ENCODE measurements at places on chromosomes 2 and 18. TPM values are rescaled to one million over a fixed set of nuclear protein-coding genes. Genes with fewer than 3 reads are reported as not detected.

- no peak for DNase-seq
Observed at GRCh38 chr18:60267391-60268058, 105.0 kb downstream of the MC4R start.

CD207 gene
- not detected for total RNA-seq

SLC9A4 gene
- 0.08 TPM for total RNA-seq

CRYGC gene
- total RNA-seq, result not detected

DNA sequence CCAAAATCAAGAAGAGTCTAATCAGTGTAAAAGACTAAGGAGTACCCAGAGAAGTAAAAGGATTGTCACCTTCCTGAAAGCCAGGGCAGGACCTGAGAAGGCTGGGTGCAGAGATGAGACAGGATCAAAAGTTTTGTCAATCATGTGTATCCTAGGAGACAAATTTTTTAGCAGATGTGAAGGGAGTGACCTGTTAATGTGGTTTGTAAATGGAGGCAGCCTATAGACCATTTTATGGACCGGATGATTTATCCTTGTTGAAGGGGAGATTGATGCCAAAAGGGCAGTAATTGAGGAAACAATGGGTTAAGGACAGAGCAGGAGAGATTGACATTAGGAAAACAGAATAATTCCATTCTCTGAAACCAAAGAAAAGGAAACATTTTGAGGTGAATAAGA is 813 bp downstream of the NDC80 start:
- no peak for DNase-seq

GORASP2 gene
- 61.2 TPM for total RNA-seq

- DNase-seq, result no peak
Observed at GRCh38 chr2:20917287-20917660, 94.4 kb upstream of the LDAH start.

- no peak for DNase-seq
Observed at GRCh38 chr18:41532344-41533086, 422.5 kb upstream of the PIK3C3 start.

DNA sequence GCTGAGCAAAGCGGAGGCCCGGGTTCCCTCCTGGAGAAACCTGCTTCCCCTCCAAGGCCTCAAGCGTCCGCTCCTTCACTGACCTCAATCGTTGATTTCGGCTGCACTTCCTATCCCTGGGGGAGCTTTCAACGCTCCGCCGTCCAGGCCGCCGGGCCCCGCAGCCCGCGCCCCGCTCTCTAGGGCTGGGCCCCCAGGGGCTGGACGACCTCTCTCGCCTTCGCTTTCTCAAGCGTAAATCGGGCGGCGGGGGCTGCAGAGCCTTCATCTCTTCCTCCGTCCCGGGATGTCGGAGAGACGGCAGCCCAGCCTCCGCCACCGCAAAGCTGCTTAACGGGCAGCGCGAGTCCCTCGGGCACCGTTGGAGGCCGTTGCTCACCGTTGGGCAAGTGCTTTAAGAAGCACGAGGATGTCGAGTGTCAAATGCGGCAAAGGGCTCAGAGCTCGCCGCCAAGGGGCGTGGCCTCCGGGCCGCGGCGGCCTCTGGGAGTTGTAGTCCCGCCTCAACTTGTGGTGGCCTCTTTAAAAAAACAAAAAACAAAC is 8.5 kb downstream of the HES6 start:
- DNase-seq, result peak; percentile 82

LIMS4 gene
- 1.1 TPM for total RNA-seq

- no peak for DNase-seq
Observed at GRCh38 chr2:53490659-53491058, 276.9 kb upstream of the CHAC2 start.

SLC9A2 gene
- total RNA-seq, result not detected

- DNase-seq, result no peak
Observed at GRCh38 chr2:45943219-45944044, 292.0 kb downstream of the PRKCE start.

GRCh38 chr2:160493227-160494028 is at the start of gene RBMS1:
Gene RBMS1 (minus strand): TSS chr2:160493807. CDS start chr2:160493363, 444 bp downstream.
- DNase-seq, result peak; percentile 73

GRCh38 chr2:4765787-4766530 is 926.2 kb upstream of the SOX11 start:
- no peak for DNase-seq

IAH1 gene
- 73.9 TPM for total RNA-seq

DNA sequence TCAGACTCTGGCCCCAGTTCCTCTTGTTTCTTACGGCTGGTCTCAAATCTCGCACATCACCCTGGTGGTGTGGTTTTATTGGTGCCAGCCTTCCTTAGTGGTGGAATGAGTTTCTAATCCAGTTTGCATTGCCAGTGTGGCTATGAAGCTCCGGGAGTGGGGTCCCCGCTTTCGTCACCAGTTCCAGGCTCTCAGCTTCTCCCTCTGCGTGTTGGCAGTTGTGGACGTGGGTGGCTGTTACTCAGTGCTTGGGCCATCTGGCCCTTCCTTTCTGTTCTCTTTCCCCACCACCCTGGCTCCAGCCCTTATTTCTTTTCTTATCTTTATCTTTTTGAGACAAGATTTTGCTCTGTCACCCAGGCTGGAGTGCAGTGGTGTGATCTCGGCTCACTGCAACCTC is 30.1 kb downstream of the EFR3B start:
- DNase-seq, result no peak

DNA sequence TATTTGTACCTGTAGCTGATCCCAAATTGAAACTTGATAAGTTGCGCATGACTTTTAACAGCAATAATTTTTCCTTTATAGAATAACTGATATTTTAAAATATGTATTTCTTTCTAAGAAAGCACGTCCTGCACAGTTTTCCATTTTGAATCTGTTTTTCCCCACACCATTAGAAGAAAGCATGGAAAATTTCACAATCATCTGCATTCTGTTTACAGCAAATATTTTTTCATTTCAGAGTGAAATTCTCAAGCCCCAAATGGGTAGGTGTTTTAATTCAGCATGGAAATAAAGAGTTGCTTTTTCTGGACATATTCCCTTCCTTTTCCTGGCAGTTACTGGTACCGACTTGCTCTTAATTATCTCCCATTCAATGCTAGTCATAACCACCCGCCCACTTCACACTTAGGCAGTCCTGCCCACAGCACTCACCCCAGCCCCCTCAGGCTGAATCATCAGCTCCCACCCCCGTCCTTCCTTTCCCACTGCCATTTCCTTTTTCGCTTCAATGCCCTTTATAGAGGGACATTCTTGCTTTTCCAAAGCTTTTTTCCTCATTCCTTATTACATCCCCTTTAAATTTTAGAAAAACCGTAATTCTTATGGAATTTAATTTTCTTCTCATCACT is 89.2 kb upstream of the GLS start:
- no peak for DNase-seq

FER1L5 gene
- total RNA-seq, result not detected

DNA sequence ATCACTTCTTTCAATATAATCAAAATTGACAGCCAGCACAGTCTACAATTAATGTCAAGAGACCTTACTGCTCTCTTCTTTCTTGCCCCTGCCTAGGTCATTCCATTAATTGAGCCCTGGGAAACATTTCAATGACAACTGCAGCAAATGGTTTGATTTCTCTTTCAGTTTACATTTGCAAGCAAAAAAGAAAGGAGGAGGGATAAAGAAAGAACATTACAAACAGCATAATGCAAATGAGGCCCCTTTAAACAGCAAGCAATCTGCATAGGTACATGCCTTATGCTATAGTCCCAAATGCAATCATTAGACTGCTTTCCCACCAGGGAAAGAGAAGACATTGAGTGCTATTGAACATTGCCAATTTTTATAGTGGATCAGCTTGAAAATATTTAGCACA is 655.0 kb upstream of the CDH2 start:
- DNase-seq, result no peak

DNA sequence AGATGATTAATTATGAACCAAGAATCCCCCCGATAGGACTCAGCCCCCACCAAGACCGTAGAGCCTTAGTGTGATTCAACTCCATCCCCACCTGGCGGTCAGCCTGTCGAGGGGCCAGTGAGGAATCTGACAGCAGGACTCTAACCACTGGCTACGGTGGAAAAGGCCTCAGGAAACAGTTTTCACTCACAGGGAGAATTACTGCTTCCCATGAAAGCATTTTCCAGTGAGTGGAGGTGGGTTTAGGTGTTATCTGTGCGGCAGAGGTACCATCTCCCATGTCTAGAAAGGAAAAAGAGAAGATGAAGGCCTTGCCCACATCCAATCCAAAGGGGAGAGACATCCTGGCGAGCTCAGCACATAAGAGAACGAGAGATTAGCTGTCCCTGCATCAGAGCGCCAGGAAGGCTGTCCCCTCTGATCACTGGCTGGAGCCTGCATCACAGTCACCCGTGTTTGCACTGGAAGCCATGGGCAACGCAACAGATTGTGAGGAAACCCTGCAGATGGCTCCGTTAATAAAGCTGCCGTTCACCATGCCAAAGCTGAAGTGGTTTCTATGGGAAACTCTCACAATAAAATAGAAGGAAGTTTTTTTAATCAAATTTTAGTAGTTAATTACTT is 22.3 kb downstream of the COX7A2L start:
- no peak for DNase-seq

DNA sequence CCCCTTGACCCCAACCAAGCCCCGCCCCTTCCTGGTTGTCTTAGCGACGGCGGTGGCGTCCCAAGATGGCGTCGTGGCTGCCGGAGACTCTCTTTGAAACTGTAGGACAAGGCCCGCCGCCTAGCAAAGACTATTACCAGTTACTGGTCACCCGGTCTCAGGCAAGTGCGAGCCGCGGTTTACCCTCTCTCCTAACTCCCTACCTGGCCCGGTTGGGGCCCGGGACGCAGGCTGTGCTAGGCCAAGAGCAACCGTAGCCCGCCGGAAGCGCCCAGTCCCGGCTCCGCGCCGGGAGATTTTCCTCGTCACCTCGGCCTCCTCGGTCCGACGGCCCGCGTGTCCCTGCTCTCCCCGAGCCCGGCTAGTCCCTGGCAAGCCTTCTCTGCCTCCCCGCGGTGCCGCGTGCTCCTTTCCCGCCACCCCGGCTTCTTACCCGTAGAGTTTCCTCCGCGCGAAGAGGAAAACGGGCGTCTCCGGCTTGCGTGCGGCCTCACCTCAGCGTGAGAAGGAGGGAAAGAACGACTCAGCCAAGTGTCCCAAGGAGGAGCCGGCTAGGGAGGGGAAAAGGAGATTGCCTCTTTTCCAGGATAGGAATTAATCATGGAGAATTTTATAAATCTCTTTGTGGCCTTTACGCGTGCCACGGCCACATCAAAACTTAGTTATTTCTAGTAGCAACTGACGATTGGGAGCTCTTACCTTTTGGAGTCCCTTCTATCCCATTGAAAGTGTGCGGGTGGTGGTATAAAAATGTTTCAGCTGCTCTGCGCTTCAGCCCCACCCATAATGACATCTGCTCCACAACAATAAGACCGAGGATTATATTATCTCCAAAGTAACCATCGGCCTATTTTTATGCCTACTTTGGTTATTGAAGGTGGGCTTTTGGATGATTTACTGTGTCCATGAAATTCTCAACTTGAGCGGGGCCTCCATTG is at the start of gene FBXO36:
Gene FBXO36, plus strand, starts transcription at position 55 of the 938 bp plus-strand sequence. Its CDS starts 11 bp downstream, at position 66.
- peak; percentile 94 for DNase-seq

DNA sequence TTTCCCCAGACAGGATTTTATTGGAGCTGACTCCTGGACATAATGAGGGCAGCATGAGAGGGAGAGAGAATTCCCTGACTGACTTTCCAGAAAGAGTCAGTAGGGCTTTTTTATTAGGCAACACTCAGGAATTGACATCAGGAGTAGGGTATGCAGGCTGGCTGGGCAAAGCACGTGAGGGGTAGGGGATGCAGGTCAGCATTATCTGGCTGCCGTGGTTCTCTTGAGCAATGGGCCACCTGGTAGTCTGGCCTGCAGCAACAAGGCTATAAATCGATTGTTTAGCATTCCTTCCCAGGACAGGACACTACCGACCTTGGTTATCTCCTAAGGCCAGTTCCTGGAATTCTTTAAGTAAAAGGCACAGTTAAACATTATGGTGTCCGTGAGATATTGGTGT is 160.8 kb upstream of the AGAP1 start:
- DNase-seq, result no peak

CELF4 gene
- not detected for total RNA-seq

ADI1 gene
- total RNA-seq, result 19.5 TPM

DNA sequence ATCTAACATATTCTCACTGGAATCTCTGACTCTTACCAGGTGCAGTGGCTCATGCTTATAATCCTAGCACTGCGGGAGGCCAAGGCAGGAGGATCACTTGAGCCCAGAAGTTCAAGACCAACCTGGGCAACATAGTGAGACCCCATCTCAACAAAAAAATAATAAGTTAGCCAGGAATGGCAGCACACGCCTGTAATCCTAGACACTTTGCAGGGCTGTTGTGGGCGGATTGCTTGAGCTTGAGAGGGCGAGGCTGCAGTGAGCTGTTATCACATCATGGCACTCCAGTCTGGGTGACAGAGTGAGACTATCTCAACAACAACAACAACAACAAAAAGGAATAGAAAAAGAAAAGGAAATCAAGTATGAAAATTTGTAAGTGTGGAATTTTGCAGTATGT is 306.5 kb upstream of the CYP26B1 start:
- DNase-seq, result no peak

- no peak for DNase-seq
Observed at GRCh38 chr2:81195774-81196382, 891.3 kb upstream of the LRRTM1 start.

HPCAL1 gene
- total RNA-seq, result 77.1 TPM

DNA sequence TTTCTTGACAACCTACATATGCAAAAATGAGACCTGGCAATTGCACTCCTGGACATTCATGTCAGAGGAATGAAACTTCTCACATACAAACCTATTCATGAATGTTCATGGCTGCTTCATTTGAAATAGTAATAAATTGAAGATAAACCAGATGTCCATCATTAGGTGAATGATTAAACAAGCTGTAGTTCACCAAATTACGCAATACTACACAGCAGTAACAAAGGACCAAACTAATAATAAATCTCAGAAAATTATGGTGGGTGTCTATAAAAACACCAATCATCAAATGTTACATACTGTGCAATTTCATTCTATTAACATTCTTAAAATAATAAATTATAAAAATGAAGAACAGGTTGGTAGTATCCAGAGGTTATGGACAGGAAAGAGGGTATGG is 13.5 kb downstream of the DOK6 start:
- no peak for DNase-seq

GRCh38 chr2:227461811-227462461 is 10.0 kb upstream of the AGFG1 start:
- DNase-seq, result no peak

SKA1 gene
- 27.8 TPM for total RNA-seq

GRCh38 chr2:105183555-105184323 is 57.8 kb upstream of the GPR45 start:
- no peak for DNase-seq

DNA sequence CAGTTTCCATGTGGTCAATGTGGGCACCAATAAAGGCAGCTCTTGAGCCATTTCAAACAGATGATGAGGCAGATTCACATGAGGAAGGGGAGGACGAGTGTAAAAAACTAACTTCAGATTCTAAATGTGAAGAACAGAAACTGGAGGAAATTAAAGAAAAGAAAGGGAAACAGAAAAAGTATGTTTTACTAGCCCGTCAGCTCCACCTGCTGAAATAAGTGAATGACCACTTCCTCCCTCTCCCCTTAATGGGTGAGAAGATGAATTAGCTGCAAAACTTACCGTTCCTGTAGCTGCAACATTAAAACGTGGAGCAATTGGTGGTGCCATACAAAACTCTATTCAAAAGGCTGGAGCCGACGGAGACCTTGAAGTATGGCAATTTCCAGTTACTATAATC is 203.5 kb downstream of the UXS1 start:
- no peak for DNase-seq

GRCh38 chr2:176687342-176687741 is 418.1 kb downstream of the MTX2 start:
- no peak for DNase-seq

- no peak for DNase-seq
Observed at GRCh38 chr18:8106603-8107002, 502.6 kb upstream of the RAB12 start.

GRCh38 chr2:175737722-175738361 is 264.2 kb downstream of the LNPK start:
- no peak for DNase-seq

All from activated naive CD8-positive, alpha-beta T cell treated with anti-CD3 and anti-CD28 coated beads, Interleukin-2, amount 10 ng/mL, durations not matched to agents 7 days and 5 days (primary cell).